ENCODE measurements at places on chromosomes 7 and 10.

DNA sequence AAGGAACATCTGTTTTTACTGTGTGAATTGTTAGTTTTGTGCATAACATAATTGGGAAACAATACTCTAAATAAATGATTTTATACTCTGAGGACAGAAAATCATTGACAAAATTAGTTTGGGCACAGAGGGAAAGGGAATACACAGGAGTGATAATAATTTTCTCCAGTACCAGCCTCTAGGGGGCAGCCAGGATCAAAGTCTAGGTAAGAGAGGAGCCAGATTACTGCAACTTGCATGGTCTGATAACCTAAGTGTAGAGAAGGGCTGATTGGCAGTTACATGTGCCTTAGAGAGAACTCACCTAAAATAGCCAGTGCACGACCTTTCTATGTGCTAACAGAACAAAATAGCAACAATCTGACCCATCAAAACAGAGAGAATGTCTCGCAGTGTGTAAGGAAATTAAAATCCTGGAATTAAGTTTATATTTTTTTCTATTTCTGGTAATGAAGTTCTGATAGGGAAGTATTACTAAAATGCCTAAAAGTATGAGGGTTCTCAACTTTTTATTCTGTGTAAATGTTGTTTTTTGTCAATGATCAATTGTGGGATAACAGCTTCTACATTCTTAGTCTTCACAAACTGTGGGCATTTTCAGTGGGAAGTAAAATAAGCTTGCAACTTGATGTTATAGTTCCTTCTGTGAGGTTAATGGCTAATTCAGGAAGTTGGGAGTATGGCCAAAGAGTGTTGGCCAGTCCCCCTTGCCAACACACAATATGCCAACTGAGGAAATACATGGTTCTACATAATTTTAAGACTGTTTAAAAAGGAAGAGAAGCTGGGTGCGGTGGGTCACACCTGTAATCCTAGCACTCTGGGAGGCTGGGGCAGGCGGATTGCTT lies 66.4 kb downstream of the EXOC6 start:
- peak; percentile 15 for DNase-seq

DNA sequence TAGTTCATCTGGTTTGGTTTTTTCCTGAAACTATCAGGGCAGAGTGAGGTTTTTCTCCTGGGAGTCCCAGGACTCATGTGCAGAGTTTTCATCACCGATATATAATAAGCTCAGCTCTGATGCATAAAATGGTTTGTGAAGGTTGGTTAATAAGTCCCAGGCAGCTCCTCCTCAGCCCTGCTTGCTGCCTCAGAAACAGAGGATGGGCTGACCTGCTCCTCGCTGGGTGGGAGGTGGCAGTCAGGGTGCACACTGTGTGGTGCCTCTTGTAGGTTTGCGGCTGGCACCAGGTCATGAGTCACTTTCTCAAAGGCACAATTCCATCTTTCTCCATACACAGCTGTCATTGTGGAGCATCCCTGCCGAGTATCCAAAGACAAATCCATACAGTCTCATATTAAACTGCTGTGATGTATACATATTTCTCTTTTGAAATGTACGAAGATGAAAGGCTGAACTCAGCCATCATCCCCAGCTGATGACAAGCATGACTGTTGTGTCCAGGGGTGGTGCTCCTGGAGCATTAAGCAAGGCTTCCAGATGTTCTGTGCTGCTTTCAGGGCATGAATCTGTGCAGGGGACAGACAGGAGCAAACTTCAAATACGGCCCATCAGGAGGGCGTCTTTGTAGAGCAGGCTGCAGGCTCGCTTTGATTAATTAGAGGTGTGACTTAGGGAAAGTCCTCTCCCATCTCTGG lies 125.7 kb upstream of the NPS start:
- DNase-seq = no peak

DNA sequence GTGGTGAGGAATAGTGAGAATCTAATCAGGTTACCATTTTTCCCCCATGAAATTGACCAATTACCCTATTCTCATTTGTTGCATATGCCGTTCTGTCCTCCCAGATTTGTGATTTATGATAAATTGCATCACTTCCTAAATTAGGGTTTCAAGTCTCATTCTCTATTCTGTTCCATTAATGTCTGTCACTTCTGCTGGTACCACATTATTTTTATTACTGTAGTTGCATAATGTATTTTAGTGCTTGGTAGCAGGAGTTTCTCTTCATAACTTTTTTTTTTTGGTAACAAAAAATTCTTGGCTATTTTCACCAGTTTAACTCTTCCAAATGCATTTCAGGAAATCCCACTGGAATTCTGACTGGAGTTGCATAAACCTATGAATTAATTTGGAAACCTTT lies 44.0 kb upstream of the FAM133B start:
- DNase-seq = no peak

DNA sequence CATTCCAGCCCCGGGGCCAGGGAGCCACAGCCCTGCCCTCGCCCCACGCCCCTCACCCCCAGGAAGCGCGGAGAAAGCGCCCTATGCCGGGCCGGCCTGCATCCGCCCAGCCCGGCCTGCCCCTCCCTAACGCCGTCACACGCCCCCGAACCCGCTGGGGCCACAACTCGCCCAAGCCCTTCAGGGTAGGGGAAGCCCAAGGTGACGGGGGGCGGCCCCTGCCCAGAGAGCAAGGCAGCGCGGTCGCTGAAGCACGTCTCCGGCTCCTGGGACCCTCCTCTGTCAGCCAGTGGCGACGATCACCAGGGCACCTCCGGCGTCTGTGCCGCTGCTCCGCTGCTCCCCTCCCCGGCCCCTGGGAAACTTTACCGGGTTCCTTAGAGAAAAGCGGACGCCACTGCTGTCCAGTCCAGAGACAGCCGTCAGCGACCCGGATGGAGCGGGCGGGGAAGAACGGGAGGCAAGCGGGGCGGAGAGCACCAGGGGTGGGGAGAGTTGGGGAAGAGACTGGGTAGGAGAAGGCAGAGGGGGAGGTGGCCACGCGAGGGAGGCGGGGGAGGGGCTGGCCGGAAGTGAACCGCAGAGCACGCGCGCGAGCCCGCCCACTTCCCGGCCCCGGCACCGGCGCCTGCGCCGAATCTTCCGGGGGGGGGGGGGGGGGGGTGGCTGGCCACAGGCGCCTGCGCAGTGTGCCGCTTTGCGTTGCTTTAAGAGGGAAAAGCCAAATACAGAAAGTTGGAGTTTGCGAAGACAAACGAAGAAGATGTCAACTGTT lies at the start of gene HERC4:
HERC4 (minus strand) TSS at position 509 of the 775 bp plus-strand sequence. CDS start 2,175 bp downstream, outside the sequence.
- DNase-seq = peak; percentile 96

DNA sequence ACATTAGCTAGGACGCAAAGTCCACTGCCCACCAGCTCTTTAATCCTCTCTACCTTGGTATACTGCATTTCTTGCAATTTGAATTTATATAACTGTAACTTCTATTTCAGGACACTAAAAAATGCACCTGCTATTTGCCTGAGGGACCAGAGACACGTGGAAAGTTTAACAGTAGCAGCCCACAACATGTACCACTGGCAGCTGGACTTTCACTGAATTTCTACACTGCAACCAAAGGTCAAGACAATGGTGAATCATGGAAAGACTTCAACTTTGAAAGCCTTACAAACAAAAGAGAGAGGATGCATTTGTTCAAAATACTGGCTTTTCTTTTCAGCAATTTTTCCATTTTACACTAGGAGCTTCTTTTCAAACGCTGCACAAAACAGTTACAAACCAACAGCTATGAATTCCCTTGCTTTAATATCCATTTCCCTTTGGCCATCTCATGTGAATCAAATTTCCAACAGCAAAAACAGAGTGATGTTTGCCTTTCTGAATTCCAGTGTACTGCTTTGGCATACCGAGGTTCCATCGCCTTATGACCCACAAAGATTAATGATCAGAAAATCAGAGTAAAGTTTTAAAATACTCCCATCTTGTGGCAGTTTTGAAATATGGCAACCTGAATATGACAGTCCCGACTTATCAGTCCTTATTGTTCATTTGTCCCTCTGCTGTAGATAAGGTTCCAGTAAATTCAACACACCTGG lies 29.9 kb upstream of the HNRNPH3 start:
- no peak for DNase-seq

DNA sequence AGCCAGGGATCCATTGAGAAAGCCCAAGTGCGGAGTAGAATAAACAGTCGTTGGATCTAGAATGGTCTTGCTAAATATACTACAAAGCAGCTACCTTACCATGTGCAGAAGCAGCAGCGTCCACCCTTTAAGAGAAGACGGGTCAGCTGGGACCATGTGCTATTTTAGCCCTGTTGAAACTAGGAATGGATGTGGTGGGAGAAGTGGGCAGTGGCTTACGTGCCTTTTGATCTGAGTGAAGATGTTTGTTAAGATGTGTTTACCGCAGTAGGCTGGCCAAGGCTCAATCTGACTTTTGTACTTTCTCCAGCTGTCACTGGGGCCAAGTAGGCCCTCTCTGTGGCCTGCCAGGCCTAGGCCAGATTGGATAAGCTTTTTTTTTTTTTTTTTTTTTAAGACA lies 9.2 kb downstream of the HABP2 start:
- DNase-seq = no peak

DNA sequence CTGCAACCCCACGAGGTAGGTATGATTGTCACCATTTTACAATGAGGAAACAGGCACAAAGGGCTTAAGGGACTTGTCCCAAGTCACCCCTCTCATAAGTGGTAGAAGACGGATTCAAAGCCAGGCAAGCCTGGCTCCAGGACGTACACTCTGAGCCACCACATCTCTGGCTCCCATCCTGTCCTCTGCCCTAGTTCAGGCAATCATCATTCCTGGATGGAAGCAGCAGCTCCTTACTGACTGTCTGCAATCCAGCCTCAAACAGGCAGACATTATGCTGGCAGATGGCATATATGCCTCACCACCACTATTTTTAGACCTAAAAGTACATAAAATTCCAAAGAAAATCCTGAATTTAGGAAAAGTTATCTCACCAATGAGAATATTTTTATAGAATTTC lies 100.7 kb downstream of the USP6NL start:
- DNase-seq = no peak

GRCh38 chr10:4804465-4804864 lies 21.5 kb upstream of the AKR1E2 start:
- DNase-seq = no peak

GRCh38 chr7:129262324-129262723 lies 37.5 kb downstream of the AHCYL2 start:
- DNase-seq = no peak

Measured in MG63 (cell line).